Activated CD8-positive, alpha-beta memory T cell treated with anti-CD3 and anti-CD28 coated beads for 1 hour (primary cell): ENCODE measurements at places on chromosomes 3 and 15.

- DNase-seq, result no peak
Observed at GRCh38 chr15:28886431-28887338, 911 bp downstream of the APBA2 start.

DNA sequence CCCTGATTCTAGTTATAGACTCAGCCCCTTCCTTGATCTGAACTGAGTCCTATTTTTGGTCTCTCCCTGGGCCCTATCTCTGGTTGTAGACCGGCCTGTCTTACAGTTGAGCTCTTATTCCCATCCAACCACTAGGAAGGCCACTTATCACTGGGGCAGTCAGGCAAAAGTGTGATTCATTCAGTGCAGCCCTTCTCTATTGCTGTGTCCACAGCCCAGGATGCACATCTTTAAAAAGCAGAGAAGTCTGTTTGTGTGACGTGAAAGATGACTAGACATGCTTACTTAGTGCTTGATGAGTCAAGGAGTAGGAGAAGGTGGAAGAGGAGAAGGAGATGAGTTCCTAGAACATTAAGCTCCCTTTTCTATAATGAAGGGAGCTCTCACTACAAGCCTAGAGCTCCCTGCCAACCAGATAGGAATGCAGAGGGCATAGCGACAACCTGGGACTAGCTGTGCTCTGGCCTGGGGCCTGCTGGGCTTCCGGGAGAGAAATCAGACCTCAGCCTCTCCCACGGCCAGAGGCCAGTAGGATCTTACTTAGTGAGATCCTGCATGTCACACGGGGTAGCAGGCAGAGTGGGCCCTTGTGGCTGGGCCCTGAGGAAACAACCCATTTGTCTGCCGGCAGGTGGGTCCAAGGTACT lies 25.7 kb downstream of the INSYN1 start:
- DNase-seq, result no peak

DNA sequence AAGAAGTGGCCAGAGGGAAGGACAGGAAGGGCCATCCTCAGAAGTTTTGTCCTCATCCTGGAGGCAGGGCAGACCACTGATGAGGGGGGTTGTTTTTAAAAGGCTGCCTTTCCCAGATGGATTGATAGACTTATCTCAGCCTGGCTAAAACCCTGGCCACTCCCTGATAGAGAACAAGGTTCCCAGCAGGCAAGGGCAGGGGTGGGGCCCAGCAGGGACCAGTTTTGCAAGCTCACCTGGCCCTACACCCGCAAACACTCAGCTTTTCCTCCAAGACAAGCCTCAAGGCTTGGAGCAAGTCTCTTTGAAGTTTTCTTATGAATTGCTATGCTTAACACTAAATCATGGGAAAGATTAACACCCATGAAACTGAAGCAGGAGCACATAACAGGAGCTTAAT lies 9.1 kb downstream of the LIPC start:
- DNase-seq, result no peak

DNA sequence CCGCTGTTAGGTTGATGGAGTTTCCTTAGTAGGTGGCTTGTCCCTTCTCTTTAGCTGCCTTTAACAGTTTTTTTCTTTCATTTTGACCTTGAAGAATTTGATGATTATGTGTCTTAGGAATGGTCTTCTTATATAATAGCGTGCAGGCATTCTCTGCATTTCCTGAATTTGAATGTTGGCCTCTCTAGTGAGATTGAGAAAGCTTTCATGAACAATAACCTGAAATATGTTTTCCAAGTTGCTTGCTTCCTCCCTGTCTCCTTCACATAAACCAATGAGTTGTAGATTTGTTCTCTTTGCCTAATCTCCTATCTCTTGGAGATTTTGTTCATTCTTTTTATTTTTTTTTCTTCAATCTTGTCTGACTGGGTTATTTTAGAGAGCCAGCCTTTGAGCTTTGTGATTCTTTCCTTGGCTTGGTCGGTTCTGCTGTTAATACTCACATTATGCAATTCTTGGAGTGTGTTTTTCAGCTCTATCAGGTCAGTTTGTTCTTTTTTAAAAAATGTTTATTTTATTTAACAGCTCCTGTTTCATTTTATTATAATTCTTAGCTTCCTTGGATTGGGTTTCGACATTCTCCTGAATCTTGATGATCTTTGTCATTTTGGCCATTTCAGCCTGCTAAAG lies 627.9 kb downstream of the SI start:
- DNase-seq, result no peak

DNA sequence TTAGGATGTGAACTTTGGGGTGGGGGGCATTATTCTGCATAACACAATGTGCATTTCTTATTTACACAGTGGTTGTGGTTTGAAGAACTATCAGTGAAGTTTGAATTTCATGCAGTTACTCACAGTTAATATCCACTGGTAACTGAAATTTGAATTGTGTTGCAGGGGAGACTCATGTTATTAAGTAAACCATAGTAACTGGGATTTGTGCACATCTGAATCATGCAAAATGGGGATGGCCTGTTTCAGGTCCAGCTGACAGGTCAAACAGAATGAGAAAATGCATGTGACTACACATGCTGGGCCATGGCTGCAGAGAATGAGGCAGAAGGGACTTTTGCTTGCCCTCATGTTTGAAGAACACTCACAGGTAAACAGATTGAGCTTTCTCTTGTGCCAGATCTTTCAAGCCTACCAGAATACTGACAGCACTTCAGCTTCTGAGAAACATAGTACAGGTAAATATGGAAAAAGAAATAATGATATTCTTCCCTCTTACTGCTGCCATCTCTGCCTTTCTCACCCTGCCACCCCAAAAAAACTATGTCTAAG lies 115.0 kb downstream of the POLQ start:
- DNase-seq, result no peak

- DNase-seq, result no peak
Observed at GRCh38 chr3:151391720-151392119, 7.2 kb upstream of the P2RY12 start.

DNA sequence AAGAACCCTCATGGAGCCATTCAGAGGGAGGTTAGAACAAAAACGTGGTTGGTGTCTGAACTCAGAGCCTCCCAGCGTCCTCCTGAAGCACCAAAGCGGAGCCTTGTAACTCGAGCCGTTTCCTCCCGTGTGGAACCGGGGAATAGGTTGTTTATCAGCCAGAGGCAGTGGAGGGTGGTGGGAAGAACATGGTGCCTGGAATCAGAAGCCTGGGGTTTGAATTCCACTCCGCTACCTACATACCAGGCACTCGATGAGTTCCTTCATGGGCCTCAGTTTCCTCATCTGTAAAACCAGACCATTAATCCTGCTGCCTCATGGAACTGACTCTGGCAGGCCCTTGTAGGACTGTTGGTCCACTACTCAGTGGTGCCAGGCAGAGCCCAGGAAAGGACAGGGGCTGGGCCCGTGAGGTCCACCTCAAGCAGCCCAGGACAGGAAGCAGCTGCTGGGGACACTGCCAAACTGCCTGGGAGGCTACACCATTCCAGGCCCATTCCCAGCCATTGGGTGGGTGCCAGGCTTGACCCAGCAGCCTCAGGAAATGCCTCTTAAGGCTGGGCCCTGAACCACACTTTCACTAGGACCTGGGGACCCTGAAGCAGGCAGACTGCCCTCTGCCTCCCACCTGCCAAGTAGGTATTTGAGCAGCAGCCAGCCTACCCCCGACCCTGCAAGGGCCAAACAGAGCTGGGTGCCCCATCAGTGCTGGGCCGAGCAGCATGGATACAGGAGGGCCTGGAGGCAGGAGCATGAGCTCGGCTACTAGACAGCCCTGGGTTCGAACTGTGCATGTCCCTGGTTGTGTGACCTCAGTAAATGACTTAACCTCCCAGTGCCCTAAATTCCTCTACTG lies 33.4 kb downstream of the PRKCD start:
- DNase-seq, result no peak

- DNase-seq, result no peak
Observed at GRCh38 chr3:141063831-141064230, 12.7 kb downstream of the SPSB4 start.

DNA sequence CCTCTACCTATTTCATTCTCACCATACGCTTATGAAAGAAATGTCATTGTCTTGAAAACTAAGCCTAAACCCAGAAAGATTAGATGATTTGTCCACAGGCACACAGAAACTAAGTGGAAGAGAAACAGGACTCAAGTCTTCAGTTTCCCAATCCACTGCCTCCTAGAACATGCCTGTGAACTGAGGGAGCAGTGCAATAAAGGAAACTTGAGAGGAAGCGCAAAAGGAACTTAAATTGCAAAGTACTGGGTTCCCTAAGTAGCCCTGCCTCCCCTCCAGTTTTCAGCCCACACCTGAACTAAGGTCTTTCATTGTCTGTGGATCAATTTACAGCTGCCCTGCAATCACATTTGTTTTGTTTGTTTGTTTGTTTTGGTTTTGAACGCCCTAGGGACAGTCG lies 56.7 kb upstream of the TSEN2 start:
- no peak for DNase-seq

DNA sequence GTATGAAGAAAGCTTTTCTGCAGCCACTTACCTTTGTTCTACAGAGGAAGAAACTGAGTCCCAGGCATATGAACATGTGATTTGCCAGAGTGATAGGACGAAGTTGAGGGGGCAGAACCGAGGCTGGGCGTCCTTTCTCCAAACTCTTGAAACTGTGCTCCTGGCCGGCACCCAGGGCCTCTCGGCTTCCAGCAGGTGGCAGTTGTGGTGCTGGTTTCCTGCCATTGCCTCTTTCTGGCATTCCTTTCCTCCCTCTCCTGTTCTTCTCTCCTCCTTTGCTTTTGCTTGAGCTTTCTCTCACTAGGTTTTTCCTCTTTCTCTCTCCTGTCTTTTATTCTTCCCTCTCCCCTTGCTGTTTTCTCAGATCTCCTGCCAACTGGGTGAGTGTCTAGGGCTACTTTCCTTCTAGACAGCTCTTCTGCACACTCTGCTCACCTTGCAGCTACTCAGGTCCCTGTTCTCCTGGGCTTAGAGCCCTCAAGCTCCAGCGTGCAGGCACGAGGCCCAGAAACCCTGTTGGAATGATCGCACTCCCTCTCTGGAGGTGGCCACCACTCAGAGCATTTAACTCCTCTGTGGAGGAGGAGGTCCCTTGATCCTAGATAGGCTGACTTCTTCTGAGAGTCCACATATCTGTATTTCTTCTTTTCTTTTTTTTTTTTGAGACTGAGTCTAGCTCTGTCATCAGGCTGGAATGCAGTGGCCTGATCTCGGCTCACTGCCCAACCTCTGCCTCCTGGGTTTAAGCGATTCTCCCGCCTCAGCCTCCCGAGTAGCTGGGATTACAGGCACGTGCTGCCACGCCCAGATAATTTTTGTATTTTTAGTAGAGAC lies 26.2 kb downstream of the TRAK1 start:
- DNase-seq, result no peak

GRCh38 chr3:34882764-34883163 lies 756.6 kb upstream of the ARPP21 start:
- no peak for DNase-seq

GRCh38 chr3:50422153-50422552 lies 62.8 kb upstream of the TMEM115 start:
- no peak for DNase-seq
